ENCODE measurements at places on chromosomes 6 and 20.

DNA sequence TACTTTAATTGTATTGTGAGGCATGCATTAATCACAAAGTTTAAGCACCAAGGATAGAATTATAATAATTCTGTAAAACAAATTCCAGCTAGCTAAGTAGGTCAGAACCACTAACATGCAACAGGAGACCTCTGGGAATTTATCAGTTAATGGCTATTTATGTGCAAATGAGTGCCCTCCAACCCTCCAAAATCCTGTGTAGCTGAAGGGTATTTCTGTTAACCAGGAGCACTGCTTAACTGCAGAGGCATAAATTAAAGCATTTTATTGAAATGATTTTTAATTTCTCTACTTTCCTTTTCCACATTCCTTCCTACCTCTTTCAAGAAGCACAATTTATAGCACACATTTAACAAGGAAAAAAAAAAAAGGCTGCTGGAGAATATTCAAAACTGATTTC lies 77.0 kb downstream of the MMS22L start:
- DNase-seq: no peak

- DNase-seq: no peak
Observed at GRCh38 chr6:26431258-26432172, 8.8 kb upstream of the BTN3A3 start.

DNA sequence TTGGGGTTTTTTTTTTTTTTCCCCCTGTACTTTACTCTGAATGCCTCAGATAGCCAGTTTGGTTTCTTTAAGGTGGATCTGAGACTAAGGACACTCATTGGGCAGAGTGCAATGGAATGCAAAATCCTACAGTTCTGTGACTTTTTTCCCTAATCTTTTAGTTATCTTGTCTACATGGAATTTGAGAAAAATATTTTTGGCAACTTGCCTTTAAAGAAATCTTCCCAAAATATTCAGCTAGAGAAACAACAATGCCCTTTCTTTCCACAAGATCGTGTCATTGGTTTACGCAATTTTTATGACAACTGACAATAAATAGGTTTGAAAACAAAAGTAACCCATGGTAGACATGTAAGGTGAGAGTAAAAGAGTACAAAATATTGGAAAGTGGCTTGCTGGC lies 171.7 kb upstream of the LAMP5 start:
- no peak for DNase-seq

GRCh38 chr20:10739566-10739965 lies 65.8 kb upstream of the JAG1 start:
- no peak for DNase-seq

DNA sequence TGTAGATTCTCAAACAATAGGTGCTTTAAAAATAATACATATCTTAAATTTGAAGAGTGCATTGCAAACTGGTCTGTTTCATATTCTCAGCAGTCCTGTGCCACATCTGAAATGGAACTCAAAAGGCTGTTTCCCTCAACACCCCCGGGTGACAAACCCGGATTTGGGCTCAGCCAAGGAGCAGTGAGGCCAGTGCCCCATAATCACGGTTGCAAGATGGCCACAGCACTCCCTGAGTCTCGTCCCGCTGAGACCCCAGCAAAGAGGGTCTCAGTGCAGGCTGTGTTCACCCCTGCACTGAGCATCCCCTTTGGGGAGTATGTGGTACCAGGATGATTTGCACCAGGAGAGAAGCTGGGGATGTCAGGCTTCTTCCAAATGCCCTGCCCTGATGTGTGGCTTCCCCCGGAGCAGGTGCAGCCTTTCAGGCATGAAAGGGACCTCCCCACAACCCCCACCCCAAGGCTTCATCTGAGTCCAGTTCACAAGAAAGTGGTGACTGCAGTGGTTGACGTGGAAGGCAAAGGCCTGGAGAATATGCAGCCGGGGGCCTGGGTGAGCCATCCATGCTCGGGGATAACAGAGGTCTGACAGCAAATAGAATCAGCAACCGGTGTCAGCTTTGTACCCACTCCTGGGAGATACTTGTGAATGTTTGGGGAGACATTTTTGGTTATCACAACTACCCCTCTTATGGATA lies 202.9 kb downstream of the SYNDIG1 start:
- no peak for DNase-seq

DNA sequence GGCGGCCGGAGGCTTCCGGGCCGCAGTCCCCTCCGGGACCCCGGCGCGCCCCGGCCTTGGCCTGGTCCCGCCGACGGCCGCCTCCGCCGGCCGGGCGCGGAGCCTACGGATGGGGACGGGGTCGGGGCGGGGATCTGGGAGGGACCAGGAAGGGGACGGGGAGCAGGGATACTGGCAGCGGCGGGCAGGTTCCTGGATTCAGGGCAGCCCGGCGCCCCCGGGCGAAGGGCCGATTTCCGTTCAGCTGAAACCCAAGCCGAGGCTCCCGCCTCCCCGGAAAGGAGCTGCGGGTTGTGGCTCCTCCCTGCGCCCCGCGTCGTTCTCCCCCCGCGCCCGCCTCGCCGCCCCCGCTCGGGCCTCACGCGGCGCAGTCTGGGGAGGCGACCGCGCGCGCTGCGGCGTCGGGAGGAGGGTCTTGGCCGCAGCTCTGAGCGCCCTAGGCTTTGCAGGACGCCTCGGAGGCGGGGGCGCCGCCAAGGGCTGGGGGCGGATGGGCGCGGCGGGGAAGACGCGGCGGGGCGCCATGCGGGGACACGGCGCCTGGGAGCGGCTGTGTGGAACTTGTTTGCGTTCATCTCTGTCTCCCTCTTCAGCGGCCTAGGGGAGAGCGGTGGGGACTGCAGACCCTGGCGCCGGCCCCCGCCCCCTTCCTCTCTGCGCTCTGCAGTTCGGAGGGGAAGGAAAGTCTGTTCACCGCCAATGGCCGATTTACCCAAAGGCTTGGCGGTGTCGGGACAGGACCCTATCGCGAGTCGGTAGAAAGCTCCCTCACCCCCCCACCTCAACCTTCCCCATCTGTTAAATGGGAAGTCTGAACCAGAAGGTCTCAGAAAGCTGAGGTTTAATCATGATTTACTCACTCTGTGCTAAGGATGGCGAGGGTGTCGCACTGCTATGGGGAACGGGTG lies 22.7 kb upstream of the TMEM181 start:
- DNase-seq: peak; percentile 6

- no peak for DNase-seq
Observed at GRCh38 chr6:11711003-11711983, 67.3 kb downstream of the ADTRP start.

DNA sequence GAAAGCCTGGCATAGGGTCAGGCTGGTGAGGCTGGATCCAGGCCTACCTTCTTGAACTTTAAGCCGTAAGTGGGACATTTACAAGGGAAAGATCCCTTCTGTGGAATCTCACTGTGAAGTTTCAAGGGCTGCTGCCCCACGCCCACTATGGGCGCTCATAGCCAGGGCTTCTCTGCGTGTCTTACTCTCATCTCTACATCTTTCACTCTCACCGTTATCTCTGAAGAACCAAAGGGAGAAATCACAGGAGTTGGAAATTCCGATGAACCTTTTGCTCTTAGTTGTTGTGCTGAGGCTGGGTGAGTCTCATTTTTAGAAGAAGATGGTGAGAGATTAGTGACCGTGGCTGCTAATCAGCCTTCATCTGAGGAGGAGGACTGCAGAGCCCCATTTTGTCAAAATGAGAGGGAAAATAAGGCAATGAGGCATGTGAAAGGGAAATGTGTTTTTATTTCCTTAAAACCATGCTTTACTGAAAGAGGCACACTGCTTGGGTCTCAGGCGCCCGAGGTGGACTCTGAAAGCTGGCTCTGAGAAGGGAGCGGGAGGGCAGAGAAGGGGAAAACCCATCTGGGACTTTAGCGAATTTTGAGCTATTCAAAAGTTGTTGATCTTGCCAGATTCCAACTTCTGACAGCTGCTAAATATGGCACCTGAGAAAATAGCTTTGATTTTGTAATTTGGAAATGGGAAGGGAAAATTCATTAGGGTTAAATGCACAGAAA lies 301.5 kb downstream of the CLIC5 start:
- no peak for DNase-seq

DNA sequence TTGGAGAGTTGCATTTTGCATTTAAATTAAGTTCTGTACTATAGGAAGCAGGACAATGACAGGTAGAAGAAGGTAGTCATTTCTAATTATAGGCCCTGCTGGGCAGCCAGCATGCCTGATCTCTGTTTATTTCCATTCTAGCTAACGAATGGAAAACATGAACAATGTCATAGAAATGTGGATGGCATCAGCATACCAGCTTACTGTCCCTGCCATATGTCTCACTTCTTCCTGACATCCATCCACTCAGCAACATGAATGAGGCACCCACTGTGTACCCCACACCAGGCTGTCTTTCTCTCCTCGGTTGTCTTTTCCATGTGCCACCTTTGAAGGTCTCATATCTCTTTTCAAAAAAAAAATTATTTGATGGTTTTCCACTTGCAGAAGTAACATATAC lies 11.1 kb downstream of the ADTRP start:
- DNase-seq: no peak

DNA sequence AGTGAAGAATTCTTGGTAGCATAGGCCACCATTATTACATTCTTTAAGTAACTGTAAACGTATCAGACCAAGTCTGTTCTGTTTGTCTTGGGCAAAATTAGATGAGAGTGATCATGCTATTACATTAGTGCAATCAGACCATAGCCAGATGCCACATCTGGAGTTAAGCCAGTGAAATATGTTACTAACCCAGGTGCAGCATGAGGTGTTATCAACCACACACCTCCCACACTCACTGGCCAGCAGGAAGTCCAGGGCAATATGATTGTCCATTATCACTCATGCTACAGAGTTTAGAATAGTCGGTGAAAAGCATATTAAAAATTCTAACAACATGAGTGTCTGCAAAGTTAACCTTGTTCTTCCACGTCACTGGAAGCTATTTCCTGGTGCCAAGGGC lies 174.7 kb upstream of the PROKR2 start:
- no peak for DNase-seq

- DNase-seq: peak; percentile 44
Observed at GRCh38 chr20:32018269-32019155, 8.3 kb downstream of the CCM2L start.

GRCh38 chr20:64093013-64093503 lies 8.9 kb upstream of the LKAAEAR1 start:
- no peak for DNase-seq

GRCh38 chr20:22805996-22806395 lies 221.6 kb upstream of the FOXA2 start:
- no peak for DNase-seq

DNA sequence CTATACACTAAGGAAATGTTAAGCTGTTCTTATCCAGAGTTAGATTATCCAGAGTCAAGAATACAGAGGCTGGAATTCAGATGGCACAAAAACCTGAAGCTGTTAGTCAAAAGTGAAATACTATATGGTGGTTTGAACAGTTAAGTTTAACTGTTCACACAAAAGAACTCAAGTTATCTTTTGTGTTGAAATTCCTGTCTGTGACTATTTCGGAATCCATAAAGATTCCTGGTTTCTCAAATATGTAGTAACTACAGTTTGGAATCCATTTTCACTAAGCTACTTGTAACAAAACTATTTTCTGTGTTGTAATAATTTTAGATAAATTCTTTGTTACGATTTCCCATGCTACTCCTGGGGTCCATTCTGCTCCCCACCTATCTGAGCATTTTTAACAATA lies 24.5 kb downstream of the FIG4 start:
- DNase-seq: no peak

GRCh38 chr6:168166627-168167026 lies 87.6 kb upstream of the FRMD1 start:
- DNase-seq: no peak

- DNase-seq: no peak
Observed at GRCh38 chr6:169847141-169847674, 95.8 kb downstream of the ERMARD start.
